Fibroblast of lung (primary cell): ENCODE measurements at places on chromosomes 3 and 15. TPM values are rescaled to one million over a fixed set of nuclear protein-coding genes. Genes with fewer than 3 reads are reported as not detected.
A peak's percentile ranks its signal among the peaks of the same experiment; 100 is the strongest.

ARGFX gene
- not detected in 2 replicates for total RNA-seq

WDR82 gene
- 63.9 and 71.2 TPM in 2 replicates for total RNA-seq

KBTBD13 gene
- total RNA-seq: not detected in 2 replicates

MME gene
- 152 and 451 TPM in 2 replicates for total RNA-seq

HEMK1 gene
- 8.2 and 12.7 TPM in 2 replicates for total RNA-seq

ZNF80 gene
- total RNA-seq: not detected in 2 replicates

DISP2 gene
- total RNA-seq: under 0.01 and 0.26 TPM in 2 replicates

ASB14 gene
- total RNA-seq: not detected in 2 replicates

OR4M2 gene
- not detected in 2 replicates for total RNA-seq

GRCh38 chr3:137958636-137959035 is 51.3 kb upstream of the CLDN18 start:
- no peaks in the 10 kb centered on the region for H3K27me3 ChIP-seq
- H3K36me3 ChIP-seq: no peaks in the 10 kb centered on the region
- DNase-seq: no peak
- H3K4me3 ChIP-seq: no peak overlapping the region
- no peaks in the 10 kb centered on the region for H3K4me1 ChIP-seq

DNA sequence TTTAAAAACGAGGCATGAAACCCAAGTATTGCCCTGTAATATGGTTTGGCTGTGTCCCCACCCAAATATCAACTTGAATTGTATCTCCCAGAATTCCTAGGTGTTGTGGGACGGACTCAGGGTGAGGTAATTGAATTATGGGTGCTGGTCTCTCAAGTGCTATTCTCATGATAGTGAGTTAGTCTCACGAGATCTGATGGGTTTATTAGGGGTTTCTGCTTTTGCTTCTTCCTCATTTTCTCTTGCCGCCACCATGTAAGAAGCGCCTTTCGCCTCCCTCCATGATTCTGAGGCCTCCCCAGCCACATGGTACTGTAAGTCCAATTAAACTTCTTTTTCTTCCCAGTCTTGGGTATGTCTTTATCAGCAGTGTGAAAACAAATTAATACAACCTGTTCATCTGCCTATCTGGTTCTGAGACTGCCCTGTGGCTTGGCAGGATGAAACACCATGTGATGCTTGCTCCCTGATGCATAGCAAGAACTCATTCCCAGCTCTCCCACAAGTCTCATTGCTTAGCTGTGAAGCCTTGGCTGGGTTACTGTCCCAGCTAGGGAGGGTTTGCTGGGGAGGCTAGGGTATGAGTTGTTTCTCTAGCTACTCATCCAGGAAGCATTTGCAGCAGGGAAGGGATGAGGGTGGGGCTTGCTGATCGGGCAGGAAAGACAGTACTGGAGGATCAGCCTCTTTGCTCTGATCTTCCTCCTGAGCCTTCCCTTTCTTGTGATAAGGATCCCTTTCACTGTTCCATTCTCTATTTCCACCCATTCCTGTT is 3.7 kb upstream of the SQOR start:
- no peaks in the 10 kb centered on the region for H3K27me3 ChIP-seq
- H3K36me3 ChIP-seq: no peaks in the 10 kb centered on the region
- H3K4me3 ChIP-seq: peak overlapping the region; percentile 16

DNA sequence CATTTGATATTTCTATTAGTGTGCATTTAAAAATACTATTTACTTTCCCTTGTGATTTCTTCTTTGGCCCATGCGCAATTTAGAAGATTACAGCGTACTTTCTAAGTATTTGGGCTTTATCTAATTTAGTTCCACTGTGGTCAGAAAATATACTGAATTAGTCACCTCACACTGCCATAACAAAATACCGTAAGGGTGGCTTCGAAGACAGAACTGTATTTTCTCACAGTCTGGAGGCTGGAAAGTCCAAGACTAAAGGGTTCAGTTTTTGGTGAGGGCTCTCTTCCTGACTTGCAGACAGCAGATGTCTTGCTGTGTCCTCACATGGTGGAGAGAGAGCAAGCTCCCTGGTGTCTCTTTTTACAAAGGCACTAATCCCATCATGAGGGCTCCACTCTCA is 286.2 kb downstream of the ADAMTSL3 start:
- no peak overlapping the region for H3K4me3 ChIP-seq
- H3K27ac ChIP-seq: no peak overlapping the region
- H3K27me3 ChIP-seq: no peaks in the 10 kb centered on the region
- H3K36me3 ChIP-seq: no peaks in the 10 kb centered on the region
- no peaks in the 10 kb centered on the region for H3K4me1 ChIP-seq

GRCh38 chr3:22730701-22731100 is 472.4 kb upstream of the UBE2E2 start:
- DNase-seq: no peak
- no peak overlapping the region for H3K4me3 ChIP-seq
- H3K27ac ChIP-seq: no peak overlapping the region

DNA sequence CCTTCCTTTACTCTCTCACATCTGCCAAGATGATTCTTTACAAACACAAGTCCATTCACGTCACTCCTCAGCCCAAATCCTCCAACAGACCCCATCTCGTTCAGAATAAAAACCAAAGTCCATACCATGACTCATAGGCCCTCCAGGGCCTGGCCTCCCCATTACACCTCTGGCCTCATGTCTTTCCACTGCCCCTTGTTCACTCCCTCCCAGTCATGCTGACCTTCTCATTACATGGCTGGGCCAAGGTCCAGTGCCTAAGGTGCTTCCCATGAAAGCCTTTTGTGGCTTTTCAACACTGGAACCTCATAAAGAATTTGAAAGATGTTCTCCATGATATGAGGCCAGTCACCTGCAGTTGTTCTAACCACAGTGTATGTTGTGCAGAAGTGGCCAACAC is 44.5 kb downstream of the NEK10 start:
- H3K36me3 ChIP-seq: no peaks in the 10 kb centered on the region
- peak; percentile 5 for DNase-seq
- H3K4me1 ChIP-seq: peaks cover 21% of the 10 kb centered on the region
- no peaks in the 10 kb centered on the region for H3K27me3 ChIP-seq
- no peak overlapping the region for H3K4me3 ChIP-seq

GRCh38 chr3:98584547-98584946 is 8.9 kb downstream of the CPOX start:
- no peak for DNase-seq
- H3K4me3 ChIP-seq: no peak overlapping the region
- H3K36me3 ChIP-seq: no peaks in the 10 kb centered on the region
- no peak overlapping the region for H3K27ac ChIP-seq

DNA sequence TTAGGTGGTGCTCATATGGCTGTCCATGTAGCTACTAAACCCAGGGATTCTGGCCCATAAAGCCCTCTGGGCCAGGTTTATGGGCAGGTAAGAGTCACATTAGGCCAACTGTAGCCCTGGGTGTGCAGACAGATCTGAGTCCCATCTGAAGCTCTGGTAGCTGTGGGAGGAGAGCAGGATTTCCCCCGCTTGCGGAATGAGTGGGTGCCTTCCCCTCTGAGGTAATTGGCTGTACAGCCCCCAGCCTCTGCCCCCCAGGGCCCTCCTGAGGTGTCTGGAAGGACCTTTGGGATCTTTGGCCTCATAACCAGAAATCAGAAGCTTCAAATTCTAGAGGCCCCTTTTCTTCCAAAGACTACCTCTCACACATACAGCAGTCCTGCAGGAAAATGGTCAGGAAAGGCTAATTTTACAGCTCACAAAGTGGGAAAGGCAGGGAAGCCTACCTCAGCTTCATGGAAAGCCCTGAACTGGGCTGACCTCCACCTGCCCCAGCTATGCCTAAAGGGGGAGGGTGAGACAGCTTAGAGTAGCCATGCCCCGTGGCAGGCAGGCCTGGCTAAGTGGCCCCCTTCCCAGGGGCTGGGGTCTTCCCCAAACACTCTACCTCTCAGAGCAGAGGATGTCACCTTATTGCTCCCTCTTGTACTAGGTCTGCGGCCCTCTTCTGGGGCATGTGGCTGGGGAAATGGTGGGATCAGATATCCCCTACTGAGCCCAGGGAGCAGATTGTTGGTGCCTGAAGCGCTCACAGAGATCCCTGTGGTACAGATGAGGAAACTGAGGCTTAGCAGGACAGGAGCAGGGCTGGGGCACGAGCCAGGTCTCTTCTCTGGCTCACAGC is 16.8 kb downstream of the HEMK1 start:
- no peaks in the 10 kb centered on the region for H3K4me1 ChIP-seq
- no peaks in the 10 kb centered on the region for H3K27me3 ChIP-seq
- H3K4me3 ChIP-seq: no peak overlapping the region
- H3K27ac ChIP-seq: no peak overlapping the region

DNA sequence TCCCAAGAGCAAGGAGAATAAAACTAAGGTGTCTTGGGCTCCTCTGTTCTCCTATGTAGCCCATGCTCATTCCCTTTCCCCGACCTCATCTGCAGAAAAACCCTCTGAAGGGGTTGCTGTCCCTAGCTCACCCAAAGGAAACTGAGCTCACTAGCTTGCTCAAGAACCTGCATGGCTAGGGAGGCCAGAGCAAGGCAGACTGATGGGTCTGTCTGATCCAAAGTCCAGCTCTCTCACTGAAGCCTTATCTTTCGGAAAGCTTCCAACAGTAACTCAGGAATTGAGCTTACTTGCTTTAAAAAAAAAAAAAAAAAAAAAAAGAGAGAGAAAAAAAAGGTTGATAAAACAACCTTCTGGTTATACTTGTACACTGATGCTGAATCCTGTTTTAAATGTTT is 141.4 kb upstream of the TOPAZ1 start:
- no peaks in the 10 kb centered on the region for H3K4me1 ChIP-seq
- H3K27ac ChIP-seq: no peak overlapping the region
- H3K36me3 ChIP-seq: no peaks in the 10 kb centered on the region

GRCh38 chr3:29868543-29869101 is 587.8 kb downstream of the RBMS3 start:
- no peaks in the 10 kb centered on the region for H3K4me1 ChIP-seq
- no peak overlapping the region for H3K4me3 ChIP-seq
- DNase-seq: no peak

- no peak for DNase-seq
- no peaks in the 10 kb centered on the region for H3K27me3 ChIP-seq
- H3K4me3 ChIP-seq: no peak overlapping the region
Measured at GRCh38 chr3:102060814-102061213, 211.5 kb downstream of the NFKBIZ start.

- H3K4me3 ChIP-seq: no peak overlapping the region
- no peak for DNase-seq
- no peaks in the 10 kb centered on the region for H3K36me3 ChIP-seq
- no peaks in the 10 kb centered on the region for H3K4me1 ChIP-seq
Measured at GRCh38 chr15:42031198-42031915, 10.5 kb upstream of the PLA2G4E start.

DNA sequence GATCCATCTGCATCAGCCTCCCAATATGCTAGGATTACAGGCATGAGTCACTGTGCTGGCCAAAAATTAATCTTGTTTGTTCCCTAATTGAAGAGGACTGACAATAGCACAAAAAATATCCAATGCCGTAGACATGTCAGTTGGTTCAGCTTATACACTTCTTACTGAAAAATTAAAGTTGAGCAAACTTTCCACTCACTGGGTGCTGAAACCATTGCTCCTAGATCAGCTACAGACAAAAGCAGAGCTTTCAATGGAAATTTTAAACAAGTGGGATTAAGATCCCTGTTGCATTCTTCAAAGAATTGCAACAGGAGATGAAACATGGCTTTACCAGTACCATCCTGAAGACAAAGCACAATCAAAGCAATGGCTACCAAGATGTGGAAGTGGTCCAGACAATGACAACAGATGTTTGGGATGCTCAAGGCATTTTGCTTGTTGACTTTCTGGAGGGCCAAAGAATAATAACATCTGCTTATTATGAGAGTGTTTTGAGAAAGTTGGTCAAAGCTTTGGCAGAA is 16.0 kb downstream of the ISLR2 start:
- H3K27me3 ChIP-seq: peaks cover 5% of the 10 kb centered on the region
- no peaks in the 10 kb centered on the region for H3K36me3 ChIP-seq
- H3K4me1 ChIP-seq: no peaks in the 10 kb centered on the region
- H3K4me3 ChIP-seq: no peak overlapping the region
- no peak for DNase-seq

DNA sequence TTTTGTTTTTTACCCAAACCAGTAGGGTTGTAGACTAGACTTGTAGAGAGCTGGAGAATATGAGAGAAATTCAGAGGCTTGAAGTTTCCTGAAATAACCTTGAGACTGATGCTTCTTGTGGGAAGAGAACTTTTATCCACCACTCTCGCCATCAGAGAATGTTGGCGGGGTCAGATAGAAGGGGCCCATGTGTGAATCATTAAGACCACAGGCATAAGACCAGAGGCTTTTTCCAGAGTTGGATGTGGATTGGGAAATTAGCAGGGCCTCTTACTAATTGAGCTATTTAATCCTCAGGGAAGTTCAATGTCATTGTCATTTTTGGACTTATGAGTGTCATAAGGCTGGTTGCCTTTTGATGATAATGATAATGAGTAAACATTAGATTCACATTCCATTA is 246.9 kb upstream of the THRB start:
- DNase-seq: no peak
- H3K27me3 ChIP-seq: no peaks in the 10 kb centered on the region
- H3K4me3 ChIP-seq: no peak overlapping the region
- no peaks in the 10 kb centered on the region for H3K36me3 ChIP-seq

GRCh38 chr3:42461762-42462161 is 40.7 kb upstream of the VIPR1 start:
- H3K4me1 ChIP-seq: no peaks in the 10 kb centered on the region
- H3K4me3 ChIP-seq: no peak overlapping the region
- H3K27ac ChIP-seq: no peak overlapping the region
- H3K36me3 ChIP-seq: no peaks in the 10 kb centered on the region
- DNase-seq: no peak

- DNase-seq: peak; percentile 69
- peaks cover 14% of the 10 kb centered on the region for H3K27me3 ChIP-seq
- H3K36me3 ChIP-seq: no peaks in the 10 kb centered on the region
Measured at GRCh38 chr15:75201616-75202250, at the start of gene C15orf39. Gene C15orf39, plus strand, starts transcription at chr15:75201882. Its CDS starts 4,167 bp downstream, at chr15:75206049.

GRCh38 chr15:39127925-39128617 is 452.8 kb upstream of the THBS1 start:
- no peaks in the 10 kb centered on the region for H3K27me3 ChIP-seq
- H3K4me1 ChIP-seq: peaks cover 64% of the 10 kb centered on the region
- H3K27ac ChIP-seq: peak overlapping the region; percentile 89
- no peak overlapping the region for H3K4me3 ChIP-seq

DNA sequence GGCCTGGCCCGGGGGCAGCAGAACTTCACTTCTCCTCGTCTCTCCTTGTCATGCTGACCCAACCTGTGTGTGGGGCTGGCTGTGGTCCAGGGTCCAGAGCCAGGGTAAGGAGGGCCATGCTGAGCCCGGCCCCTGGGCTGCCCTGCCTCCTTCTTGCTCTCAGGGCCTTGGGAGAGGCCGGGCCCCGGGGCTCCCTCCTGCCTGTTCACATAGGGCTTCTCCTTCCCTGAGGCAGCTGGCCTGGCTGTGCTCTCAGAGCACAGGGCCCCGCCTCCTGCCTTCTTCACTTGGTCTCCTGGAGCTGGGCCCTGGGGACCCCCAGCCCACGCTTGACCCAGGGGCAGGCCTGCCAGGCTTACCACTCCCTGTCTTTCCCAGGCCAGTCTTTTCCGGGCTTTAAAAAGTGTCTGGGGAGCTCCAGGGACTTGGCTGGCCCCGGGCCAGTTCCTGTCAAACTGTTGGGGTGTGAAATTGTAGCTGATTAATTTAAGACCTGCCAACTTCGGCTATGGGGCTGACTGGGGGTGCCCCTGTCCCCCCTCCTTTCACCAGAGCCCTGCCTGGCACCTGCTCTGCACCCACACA is 11.8 kb downstream of the PLXNA1 start:
- peaks cover 5% of the 10 kb centered on the region for H3K4me1 ChIP-seq
- H3K27ac ChIP-seq: no peak overlapping the region
- H3K36me3 ChIP-seq: peaks cover 13% of the 10 kb centered on the region
- H3K27me3 ChIP-seq: no peaks in the 10 kb centered on the region
- no peak overlapping the region for H3K4me3 ChIP-seq
